T-helper 17 cell (primary cell): ENCODE measurements at places on chromosomes 2 and 18.

GRCh38 chr2:172079838-172080640 is 5.3 kb upstream of the DLX1 start:
- H3K4me1 ChIP-seq: peaks cover 26% of the 10 kb centered on the region
- peaks cover 85% of the 10 kb centered on the region for H3K27me3 ChIP-seq
- peak overlapping the region; percentile 83 for H3K27ac ChIP-seq
- H3K4me3 ChIP-seq: peak overlapping the region; percentile 1
- H3K36me3 ChIP-seq: peaks cover 2% of the 10 kb centered on the region

GRCh38 chr2:132538331-132538855 is 121.8 kb downstream of the GPR39 start:
- no peaks in the 10 kb centered on the region for H3K4me1 ChIP-seq
- H3K36me3 ChIP-seq: no peaks in the 10 kb centered on the region
- no peak for DNase-seq
- no peaks in the 10 kb centered on the region for H3K27me3 ChIP-seq

- H3K36me3 ChIP-seq: no peaks in the 10 kb centered on the region
- H3K27me3 ChIP-seq: no peaks in the 10 kb centered on the region
- no peak for DNase-seq
- peak overlapping the region; percentile 2 for H3K27ac ChIP-seq
These were observed 22.9 kb upstream of the SPP2 start for GRCh38 chr2:234027641-234028040.

DNA sequence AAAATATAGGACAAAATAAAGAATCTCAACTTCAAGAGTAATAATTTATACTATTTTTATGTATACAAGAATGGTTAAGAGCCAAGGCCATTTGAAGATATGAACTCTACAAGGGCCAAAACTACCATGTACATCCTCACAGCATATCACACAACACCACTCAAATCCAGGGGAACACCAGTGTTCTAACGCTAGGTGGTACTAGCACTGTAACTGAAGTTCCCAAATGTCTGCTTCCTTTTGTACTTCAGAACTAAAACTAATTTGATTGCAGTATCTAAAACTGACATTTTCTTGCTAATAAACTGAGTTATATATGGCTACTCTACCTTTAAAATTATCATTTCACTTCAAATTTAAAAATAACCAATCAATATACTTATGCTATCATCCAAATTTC is 47.0 kb downstream of the REV1 start:
- H3K4me1 ChIP-seq: peaks cover 12% of the 10 kb centered on the region
- H3K4me3 ChIP-seq: no peak overlapping the region
- H3K36me3 ChIP-seq: peaks cover 5% of the 10 kb centered on the region
- H3K27me3 ChIP-seq: no peaks in the 10 kb centered on the region
- no peak overlapping the region for H3K27ac ChIP-seq

- H3K27me3 ChIP-seq: peaks cover 33% of the 10 kb centered on the region
- H3K4me1 ChIP-seq: no peaks in the 10 kb centered on the region
- no peaks in the 10 kb centered on the region for H3K36me3 ChIP-seq
- no peak overlapping the region for H3K27ac ChIP-seq
- DNase-seq: no peak
These were observed 5.0 kb upstream of the SERPINB2 start for GRCh38 chr18:63882333-63883141.

DNA sequence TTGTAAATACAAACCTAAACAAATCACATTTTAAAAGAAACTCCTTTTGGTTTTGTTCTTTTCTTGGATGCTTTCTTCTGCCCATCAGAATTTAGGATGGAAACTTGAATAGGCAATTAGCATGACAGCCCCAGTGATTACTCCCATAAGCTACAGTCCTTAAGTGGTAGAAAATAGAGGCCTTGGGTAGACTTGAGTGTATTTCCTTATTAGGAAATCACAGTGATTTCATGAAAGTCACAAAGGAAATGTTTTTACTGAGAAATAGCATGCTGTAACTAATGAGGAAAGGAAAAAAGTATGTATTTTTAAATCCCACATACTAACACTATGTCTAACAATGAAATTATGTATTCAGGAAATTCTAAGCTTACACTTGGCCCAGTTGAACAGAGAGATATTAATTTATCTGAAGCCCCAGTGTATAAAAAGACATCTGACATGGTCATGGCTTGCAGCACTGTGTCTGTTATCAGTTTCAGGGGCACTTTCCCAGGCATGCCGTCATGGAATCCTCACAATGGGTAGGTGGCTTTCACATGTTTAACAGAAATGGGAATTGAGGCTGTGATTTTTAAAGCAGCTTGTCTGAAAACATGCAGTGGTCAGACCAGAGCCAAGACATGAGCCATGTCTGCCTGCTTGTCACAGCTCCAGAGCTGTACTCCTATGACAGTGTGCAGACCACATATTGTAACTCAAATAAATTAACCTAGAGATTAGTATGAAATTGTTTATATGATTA is 79.7 kb upstream of the TRIB2 start:
- H3K27me3 ChIP-seq: no peaks in the 10 kb centered on the region
- DNase-seq: no peak
- peaks cover 26% of the 10 kb centered on the region for H3K4me1 ChIP-seq
- no peaks in the 10 kb centered on the region for H3K36me3 ChIP-seq
- no peak overlapping the region for H3K27ac ChIP-seq

- peak overlapping the region; percentile 24 for H3K27ac ChIP-seq
- H3K4me3 ChIP-seq: no peak overlapping the region
- no peaks in the 10 kb centered on the region for H3K27me3 ChIP-seq
- peaks cover 7% of the 10 kb centered on the region for H3K36me3 ChIP-seq
These were observed 51.2 kb downstream of the HDAC4 start for GRCh38 chr2:239349453-239350135.

- no peak for DNase-seq
- peaks cover 51% of the 10 kb centered on the region for H3K27me3 ChIP-seq
- H3K4me1 ChIP-seq: peaks cover 1% of the 10 kb centered on the region
- no peak overlapping the region for H3K4me3 ChIP-seq
- no peaks in the 10 kb centered on the region for H3K36me3 ChIP-seq
These were observed 19.3 kb downstream of the GAD1 start for GRCh38 chr2:170836027-170836426.

- H3K4me3 ChIP-seq: no peak overlapping the region
- no peak for DNase-seq
- peaks cover 6% of the 10 kb centered on the region for H3K36me3 ChIP-seq
- H3K4me1 ChIP-seq: peaks cover 11% of the 10 kb centered on the region
These were observed 29.7 kb downstream of the NOL10 start for GRCh38 chr2:10659898-10660568.

DNA sequence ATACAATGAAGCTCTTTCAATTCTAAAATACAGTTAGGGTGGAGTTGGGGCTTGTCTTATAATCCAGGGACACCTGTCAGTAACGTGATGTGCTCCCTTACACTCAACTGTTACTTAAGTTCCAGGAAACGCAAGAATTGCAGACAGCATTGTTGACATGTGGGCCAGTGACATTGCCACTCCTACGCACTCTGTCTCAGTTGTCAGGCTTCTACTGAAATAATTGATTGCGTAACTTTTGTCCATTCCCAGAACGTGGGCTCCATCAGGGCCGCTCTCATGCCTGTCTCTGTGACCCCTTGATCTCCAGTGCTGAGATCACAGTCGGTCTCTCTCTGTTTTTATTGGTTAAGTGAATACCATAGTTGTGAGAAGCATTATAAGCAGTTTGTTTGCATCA is 487.8 kb downstream of the GALR1 start:
- H3K27me3 ChIP-seq: peaks cover 30% of the 10 kb centered on the region
- H3K4me1 ChIP-seq: no peaks in the 10 kb centered on the region
- H3K4me3 ChIP-seq: no peak overlapping the region
- no peak overlapping the region for H3K27ac ChIP-seq

DNA sequence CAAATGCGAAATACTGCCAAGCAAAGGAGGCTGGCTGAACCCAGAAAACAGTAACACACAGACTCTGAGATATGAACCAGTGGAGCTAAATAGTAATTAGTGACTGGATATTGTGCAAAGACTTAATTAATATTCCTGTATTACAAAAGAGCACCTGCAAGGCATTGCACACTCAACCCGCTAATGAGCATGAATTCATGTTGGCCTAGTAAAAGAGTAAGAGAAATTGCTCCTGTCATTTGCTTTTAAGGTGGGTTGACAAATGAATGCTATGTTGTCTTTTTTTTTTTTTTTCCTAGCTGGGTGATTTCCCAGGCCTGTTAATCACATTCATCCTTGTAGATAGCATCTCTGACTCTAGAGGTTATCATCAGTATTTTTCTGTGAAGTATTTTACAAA is 87.0 kb upstream of the CERS6 start:
- H3K4me3 ChIP-seq: no peak overlapping the region
- H3K4me1 ChIP-seq: peaks cover 2% of the 10 kb centered on the region
- DNase-seq: no peak
- H3K27ac ChIP-seq: no peak overlapping the region
- no peaks in the 10 kb centered on the region for H3K36me3 ChIP-seq

DNA sequence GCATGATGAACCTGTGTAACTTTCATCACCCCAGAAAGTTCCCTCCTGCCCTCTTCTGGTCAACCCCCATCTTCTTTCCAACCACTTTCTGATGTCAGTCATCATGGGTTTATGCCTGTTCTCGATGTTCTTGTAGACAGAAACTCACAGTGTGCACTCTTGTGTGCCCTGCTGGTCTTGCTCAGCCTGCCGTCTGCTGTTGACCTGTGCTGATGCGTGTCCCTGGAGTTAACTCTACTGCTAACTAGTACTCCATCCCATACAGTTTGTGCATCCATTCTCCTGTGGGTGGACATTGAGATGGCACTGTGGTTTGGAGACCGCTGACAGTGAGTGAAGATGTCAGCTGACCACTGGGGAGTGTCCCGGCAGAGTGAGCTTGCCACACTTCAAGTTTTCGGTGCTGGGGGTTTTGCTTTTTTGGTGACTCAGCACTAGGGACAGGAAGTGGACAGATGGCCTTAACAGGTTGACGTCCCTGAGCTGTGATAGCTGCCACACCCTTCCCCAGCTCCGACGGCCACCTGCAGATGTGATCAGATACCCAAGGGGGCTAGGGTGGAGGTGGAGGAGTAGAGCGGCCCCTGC is 14.8 kb downstream of the KLHL29 start:
- no peak overlapping the region for H3K4me3 ChIP-seq
- H3K4me1 ChIP-seq: peaks cover under 1% of the 10 kb centered on the region
- H3K36me3 ChIP-seq: no peaks in the 10 kb centered on the region

GRCh38 chr18:35027206-35027605 is 14.0 kb upstream of the MAPRE2 start:
- H3K27me3 ChIP-seq: no peaks in the 10 kb centered on the region
- H3K36me3 ChIP-seq: peaks cover 2% of the 10 kb centered on the region
- DNase-seq: no peak
- peak overlapping the region; percentile 63 for H3K27ac ChIP-seq
- H3K4me3 ChIP-seq: no peak overlapping the region
- peaks cover 31% of the 10 kb centered on the region for H3K4me1 ChIP-seq

GRCh38 chr2:232315049-232315922 is 63.3 kb upstream of the ALPP start:
- H3K4me1 ChIP-seq: peaks cover 50% of the 10 kb centered on the region
- H3K36me3 ChIP-seq: no peaks in the 10 kb centered on the region
- peak; percentile 27 for DNase-seq

DNA sequence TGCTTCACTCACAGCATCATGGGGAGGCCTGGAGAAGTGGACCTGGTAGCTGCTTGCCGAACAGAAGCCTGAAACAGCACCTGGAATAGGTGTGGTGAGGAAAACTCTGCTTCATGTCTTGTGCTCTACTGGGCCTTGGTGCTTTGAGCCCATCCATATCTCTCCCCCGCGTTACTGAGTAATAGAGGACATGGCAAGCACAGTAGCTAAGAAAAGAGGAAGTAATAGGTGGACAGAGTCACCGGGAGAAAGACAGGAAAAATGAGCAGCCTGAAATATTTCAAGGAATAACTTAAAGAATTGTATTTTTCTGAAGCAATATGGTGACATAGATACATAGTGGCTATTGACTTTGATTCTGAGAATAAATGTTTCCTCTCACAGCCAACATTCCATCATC is 14.0 kb upstream of the HNMT start:
- H3K27me3 ChIP-seq: peaks cover 9% of the 10 kb centered on the region
- no peak overlapping the region for H3K4me3 ChIP-seq
- H3K4me1 ChIP-seq: peaks cover 6% of the 10 kb centered on the region
- H3K36me3 ChIP-seq: no peaks in the 10 kb centered on the region
- no peak overlapping the region for H3K27ac ChIP-seq

DNA sequence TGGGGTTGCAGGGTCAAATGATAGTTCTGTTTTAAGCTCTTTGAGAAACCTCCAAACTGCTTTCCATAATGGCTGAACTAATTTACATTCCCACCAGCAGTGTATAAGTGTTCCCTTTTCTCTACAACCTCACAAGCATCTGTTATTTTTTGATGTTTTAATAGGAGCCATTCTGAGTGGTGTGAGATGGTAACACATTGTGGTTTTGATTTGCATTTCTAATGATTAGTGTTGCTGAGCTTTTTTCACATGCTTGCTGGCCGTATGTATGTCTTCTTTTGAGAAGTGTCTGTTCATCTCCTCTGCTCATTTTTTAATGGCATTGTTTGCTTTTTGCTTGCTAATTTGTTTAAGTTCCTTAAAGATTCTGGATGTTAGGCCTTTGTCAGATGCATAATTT is 107.7 kb downstream of the PDE11A start:
- no peak for DNase-seq
- H3K27me3 ChIP-seq: peaks cover 12% of the 10 kb centered on the region
- H3K36me3 ChIP-seq: no peaks in the 10 kb centered on the region
- no peak overlapping the region for H3K27ac ChIP-seq
- no peak overlapping the region for H3K4me3 ChIP-seq

- H3K4me1 ChIP-seq: no peaks in the 10 kb centered on the region
- H3K4me3 ChIP-seq: no peak overlapping the region
- no peaks in the 10 kb centered on the region for H3K27me3 ChIP-seq
- H3K36me3 ChIP-seq: no peaks in the 10 kb centered on the region
These were observed 211.2 kb upstream of the CTAGE1 start for GRCh38 chr18:22628795-22629510.

- H3K27me3 ChIP-seq: no peaks in the 10 kb centered on the region
- no peak for DNase-seq
- no peaks in the 10 kb centered on the region for H3K36me3 ChIP-seq
- no peak overlapping the region for H3K4me3 ChIP-seq
- H3K4me1 ChIP-seq: peaks cover 2% of the 10 kb centered on the region
These were observed 1.3 kb upstream of the TOGARAM2 start for GRCh38 chr2:28979576-28980366.

DNA sequence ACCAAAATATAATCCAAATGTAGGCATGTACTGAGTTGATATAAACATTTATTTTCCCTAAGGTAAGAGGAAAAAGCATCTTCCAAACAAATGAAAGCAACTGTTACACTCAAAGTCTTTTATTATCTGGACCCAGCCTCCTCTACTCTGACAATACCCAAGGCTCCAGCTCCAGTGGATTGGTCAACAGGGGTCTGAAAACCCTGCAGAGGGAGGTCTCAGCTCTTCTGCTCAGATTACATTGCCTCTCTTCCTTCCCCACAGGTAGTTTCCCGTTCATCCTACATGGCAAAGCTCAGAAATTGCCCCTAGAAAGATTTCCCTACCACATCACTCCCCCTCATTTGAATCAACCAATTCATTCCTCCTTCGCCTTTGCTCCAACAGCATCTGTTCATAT is 457.0 kb downstream of the METTL4 start:
- H3K36me3 ChIP-seq: no peaks in the 10 kb centered on the region
- no peak for DNase-seq
- H3K27me3 ChIP-seq: peaks cover 41% of the 10 kb centered on the region
- H3K27ac ChIP-seq: no peak overlapping the region
- no peaks in the 10 kb centered on the region for H3K4me1 ChIP-seq

- no peak overlapping the region for H3K27ac ChIP-seq
- H3K27me3 ChIP-seq: peaks cover 18% of the 10 kb centered on the region
- peaks cover 5% of the 10 kb centered on the region for H3K4me1 ChIP-seq
- DNase-seq: no peak
- no peak overlapping the region for H3K4me3 ChIP-seq
- H3K36me3 ChIP-seq: peaks cover 2% of the 10 kb centered on the region
These were observed 50.9 kb downstream of the MARCO start for GRCh38 chr2:118992740-118993391.

- peaks cover 7% of the 10 kb centered on the region for H3K36me3 ChIP-seq
- no peak overlapping the region for H3K27ac ChIP-seq
- H3K4me3 ChIP-seq: no peak overlapping the region
- H3K27me3 ChIP-seq: peaks cover 25% of the 10 kb centered on the region
These were observed 131.1 kb downstream of the FAM161A start for GRCh38 chr2:61722800-61723199.
